ENCODE measurements at places on chromosomes 1 and 21.
A peak's percentile ranks its signal among the peaks of the same experiment; 100 is the strongest.

DNA sequence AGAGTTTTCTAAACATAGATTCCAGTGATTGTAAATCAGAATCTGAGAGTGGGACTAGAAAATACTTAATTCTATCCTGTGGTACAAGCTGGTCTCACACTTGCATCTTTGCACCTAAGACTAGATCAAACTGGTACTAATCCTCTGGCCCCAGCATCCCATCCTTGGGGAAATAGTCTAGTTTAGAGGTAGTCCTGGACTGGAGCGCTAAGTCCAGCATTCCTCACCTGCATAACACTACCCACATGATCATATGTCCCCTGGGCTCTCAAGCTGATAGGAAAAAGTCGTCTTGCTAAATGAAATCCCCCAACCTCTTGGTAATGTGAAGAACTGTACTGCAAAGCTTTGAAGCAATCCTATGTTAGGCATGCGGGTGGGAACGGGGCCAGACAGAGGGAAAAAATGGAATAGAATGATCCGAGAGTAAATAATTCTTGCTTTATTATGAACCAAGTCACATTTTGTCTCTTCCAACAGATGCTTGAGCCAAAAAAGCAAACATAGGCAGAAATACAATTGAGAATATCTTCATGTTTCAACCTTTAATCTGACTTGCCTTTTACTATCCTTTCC is 4.8 kb downstream of the COX20 start:
- peak; percentile 26 for DNase-seq

GRCh38 chr21:17536381-17536780 is 23.5 kb downstream of the CXADR start:
- no peak for DNase-seq

DNA sequence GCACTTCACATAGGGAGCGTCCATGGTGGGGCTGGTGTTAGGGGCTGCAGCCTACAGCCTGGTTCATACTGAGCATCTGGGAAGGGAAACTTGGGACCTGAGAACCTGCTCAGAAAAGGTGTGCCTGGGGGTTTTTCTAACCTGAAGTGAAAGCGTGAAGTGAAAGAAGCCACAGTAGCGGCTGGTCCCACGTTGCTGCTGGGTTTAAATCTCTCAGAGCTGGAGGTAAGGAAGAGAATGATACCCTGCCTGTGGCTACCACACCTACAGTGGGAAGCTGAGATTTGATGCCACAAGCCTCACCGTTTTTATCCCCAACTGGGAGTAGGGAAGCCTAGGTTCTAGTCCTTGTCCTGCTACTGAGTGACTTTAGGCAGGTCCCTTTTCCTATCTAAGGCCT is 21.0 kb upstream of the FUCA1 start:
- no peak for DNase-seq

DNA sequence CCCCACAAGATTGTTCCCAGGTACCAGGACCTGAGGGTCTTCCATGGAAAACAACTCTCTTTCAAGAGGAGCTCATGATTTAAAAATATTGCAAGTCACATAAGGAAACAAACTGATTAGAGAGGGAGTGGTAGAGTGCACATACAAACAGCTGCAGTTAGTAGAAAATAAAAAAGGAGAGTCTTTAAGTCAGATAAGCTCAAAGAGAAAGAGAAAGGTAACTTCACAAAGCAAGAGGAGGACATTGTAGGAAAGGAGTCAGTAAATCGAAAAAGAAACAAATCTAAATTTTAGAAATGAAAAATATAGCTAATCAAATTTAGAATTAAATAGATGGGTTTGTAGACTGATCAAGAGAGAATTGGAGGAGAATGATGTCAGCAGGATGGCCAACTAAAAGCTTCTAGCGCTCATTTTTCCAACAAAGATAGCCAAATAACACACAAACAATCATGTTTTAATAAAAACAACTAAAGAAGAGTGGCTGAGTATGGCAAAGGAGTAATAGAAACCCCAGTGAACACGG is 86.1 kb upstream of the CD53 start:
- DNase-seq = no peak

DNA sequence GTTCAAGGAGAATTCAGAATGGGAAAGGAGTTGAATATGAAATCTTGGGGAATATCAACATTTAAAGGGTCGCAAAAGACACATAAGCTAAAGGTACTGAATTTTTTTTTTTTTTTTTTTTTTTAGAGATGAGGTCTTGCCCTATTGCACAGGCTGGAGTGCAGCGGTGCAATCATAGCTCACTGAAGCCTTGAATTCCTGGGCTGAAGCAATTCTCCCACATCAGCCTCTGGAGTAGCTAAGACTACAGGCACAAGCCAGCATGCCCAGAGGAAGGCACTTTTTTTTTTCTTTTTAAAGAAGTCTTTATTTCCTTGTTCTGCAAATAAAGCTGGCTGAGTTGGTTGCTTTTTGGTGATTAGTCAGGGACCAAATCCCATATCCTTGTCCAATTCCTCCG is 44.1 kb upstream of the RAB3GAP2 start:
- DNase-seq = no peak

DNA sequence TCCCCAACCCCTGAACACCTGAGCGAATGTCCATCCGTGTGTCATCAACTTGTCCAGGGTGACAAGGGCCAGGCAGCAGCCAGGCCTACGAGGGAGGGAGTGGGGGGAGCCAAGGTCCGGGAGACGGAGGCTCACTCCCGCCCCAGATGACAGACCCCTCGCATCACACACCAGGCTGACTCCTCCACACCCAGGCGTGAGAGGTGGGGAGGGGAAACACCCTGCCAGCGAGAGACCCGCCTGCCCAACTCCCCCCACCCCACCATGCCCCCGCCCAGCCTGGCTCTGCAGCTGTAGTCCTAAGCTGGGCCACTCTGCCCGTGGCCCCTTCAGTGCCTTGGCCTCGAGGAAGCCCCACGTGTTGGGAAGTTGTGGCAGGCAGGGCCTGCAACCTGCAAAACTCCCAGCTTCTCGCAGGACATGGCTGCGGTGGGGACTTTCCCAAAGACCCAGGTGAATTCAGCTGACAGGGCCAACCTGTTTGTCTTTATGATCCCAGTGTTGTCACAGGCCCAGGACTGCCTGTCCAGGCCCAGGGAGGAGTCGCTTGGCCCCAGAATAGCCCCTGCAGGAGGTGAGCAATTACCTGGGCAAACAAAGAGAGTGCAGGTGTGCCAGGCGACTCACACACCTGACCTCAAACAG is 62.9 kb downstream of the RIPK4 start:
- DNase-seq = no peak

DNA sequence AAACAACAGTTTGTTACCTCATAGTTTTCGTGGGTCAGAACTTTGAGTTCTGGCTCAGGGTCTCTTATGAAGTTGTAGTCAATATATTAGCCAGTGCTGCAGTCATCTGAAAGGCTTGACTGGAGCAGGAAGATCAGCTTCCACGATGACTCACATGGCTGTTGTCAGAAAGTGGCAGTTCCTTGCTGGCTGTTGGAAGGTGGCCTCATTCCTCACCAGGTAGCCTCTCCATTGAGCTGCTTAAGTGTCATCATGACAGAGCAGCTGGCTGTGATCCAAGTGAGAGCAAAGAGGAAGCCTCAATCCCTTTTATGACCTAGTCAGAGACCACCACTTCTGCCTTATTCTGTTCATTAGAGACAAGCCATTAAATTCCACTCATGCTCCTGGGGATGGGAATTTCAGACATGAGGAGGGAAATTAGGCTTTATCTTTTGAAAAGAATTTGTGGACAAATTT is 5.6 kb downstream of the OSBPL9 start:
- DNase-seq = peak; percentile 72

- DNase-seq = no peak
Observed at GRCh38 chr1:231369282-231369681, 31.2 kb downstream of the SPRTN start.

GRCh38 chr1:33577663-33578062 is 105.2 kb downstream of the ZSCAN20 start:
- DNase-seq = no peak

- no peak for DNase-seq
Observed at GRCh38 chr1:80202118-80202517, 1195.6 kb upstream of the ADGRL4 start.

DNA sequence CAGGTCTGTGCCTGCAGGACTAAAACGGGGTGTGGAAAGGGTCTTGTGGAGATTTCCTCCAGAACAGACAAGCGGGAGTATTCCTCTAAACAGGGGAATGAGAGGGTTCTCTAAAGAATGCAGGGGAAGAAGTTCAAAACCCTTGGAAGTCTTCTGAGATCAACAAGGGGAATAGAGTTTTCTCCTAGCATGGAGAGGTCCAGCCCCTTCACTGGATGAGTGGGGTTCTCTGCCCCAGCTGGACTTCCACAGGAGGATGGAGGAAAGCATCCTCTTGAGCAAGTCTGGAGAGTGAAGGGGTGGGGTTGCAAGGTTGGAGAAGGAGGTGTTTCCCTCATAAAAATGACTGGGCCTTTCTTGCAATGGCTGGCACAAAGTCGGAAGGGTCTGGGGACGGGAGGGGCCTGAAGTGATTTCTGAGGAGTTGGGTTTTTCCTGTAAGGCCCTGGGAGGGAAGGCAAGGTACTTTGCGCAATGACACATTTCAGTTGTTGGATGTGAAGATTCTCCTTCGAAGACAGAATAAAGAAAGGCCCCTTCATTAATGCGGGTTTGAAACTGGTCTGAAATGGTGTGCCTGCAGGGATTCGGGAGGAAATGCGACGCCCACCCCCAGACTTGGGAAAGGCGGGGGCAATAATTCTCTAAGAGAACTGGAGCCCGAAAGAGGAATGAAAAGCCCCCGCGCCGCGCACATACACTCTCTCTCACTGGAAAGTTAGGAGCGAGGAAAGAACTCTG is 884 bp downstream of the SPATA6 start:
- no peak for DNase-seq

DNA sequence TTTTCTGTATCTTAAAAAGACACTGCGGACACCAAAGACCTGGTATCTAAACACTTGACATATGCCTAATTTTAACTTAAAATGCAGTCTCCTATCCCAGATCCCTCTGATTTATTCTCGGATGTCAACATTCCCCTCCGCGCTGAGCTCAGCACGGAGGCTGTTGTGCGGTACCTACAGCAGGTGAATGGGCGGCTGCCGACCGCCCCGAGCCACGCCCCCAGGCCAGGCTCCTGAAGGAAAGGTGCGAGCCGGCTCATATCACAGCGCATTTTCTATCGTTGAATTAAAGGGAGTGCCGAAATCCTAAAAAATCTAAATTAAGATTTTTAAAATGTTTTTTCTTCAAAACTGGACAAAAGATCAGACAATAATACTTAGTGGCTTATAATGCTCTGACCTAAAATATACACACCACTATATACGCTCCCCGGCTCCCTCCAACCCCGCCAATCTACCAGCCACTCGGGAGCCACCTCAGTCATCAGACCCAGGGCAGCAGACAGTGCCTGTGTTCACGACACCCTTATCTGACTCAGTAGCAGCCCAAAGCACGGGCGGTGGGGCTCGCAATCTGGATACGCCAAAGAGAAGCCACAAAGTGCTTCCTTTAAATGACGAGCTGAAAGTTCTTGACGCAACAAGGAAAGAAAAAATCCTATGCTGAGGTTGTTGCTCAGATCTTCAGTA is 4.1 kb downstream of the WRAP73 start:
- no peak for DNase-seq

DNA sequence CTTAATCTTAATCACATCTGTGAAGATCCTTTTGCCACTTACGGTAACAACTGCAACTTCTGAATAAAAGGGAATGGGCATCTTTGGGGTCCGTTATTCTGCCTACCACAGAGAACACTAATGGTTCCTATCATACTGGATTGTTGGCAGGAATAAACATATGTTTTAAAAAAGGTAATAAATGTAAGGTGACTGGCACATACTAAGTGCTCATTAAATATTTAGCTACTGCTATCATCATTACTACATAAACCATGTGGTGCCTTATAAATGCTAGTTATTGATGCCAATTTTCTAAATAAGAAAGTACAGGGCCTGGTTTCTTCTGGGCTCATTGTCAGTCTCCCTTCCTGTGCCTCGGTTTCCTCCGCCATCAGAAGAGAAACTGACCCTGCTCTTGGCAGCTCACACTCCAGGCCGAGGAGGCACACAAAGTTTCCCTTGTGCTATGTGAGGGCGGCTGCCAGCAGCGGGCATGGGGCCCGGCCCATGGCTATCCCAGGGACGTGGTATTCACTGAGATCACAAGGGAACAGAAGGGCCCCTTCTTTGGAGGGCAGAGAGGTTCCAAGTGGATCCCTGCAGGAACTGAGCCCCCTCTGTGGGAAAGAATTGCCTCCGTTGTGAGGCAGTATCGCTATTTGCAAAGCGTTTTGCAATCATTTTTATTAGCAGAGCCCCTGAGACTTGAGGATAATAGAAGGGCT is 26.2 kb downstream of the NAV1 start:
- DNase-seq = no peak

DNA sequence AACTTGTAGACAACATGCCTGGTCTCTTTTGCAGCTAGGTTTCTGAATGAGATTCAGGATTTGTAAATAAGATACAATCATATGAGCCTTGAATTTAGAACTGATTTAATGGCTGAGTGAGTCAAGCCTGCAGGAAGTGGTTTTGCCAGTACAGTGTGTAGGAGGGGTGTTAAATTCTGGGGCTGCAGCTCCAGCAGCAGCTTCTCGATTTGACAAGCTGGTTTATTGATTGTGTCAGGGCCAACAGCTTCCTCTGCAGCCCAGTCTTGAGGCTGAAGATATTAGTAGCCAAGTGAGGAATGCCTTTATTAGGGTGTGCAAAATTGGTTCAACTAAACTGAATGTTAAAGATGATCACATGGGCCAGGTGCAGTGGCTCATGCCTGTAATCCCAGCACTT is 11.5 kb upstream of the PLA2G5 start:
- peak; percentile 52 for DNase-seq

DNA sequence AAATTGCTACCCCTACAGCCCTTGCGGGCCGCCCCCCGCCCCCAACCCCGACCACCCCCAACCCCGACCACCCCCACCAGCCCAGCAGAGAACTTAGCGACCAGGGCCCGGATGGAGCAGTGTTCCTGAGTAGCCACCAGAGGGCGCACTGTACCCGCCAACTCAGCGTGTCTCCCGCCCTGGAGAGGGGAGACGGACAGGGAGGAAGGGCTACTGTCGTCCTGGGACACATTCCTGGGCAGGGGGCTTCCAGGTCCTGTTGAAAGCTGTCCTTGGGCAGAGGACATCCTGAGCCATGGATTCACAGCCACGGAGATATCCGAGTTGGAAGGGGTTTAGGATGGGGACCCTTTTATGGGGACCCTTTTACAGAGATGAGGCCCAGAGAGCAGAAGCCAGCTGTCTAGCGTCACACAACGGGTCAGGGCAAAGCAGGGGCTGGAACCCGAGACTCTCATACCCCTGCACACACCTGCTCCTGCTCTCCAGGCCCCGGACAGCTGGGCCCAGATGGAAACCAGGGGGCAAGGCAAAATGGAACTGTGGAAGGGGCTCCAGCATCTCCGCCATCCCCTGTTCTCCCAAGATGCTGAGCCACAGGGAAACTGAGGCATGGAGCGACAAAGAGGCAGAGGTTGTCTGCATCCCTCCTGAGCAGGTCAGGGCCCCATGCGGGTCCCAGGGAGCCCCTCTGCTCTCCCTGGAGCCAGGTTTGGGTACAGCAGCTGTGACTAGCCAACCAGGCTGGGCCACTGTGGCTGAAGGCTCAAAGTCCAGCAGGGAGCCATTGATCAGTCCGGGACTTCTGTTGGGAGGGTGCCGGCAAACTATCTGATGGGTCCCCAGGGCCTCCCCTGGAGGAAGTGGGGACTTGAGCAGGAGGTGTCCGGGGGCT is 25.0 kb upstream of the LAPTM5 start:
- peak; percentile 66 for DNase-seq

Measured in choroid plexus epithelial cell (primary cell).